Upper lobe of right lung (tissue), 1 donor: ENCODE measurements at places on chromosomes 1 and 21. TPM values are rescaled to one million over a fixed set of nuclear protein-coding genes. Genes with fewer than 3 reads are reported as not detected.

GRCh38 chr1:91831132-91831930, 54.6 kb downstream of the TGFBR3 start:
- no peak for DNase-seq

DNA sequence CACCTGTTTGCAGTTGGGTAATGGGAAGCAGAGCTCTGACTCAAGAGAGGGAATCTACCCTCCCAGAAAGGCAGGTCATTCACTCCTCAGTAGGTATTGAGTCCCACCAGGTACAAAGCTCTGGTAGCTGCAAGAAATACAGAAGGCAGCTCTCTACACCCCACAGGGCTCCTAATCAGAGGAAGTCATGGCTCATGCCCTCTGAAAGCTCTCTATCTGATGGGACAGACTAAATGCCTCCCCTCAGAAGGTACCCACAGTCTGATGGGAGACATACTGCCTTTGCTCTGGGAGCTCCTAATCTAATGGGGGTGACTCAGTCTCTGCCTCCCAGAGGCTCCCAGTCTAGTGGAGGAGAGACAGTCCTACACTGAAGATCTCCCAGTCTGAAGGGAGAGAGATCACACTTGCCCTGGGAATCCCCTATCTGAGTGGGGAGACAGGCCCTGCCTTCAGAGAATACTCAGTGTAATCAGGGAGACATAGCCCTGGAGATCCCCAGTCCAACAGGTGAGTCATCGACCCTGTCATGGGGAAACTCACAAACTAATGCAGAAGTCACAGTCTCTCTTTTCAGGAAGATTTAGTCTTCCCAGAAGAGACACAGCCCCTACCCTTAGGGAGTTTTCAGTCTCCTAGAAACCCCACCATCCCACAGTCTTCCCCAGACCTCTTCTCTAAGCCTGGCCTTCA, 23.7 kb downstream of the CAMK1G start:
- DNase-seq: peak; percentile 2

DNA sequence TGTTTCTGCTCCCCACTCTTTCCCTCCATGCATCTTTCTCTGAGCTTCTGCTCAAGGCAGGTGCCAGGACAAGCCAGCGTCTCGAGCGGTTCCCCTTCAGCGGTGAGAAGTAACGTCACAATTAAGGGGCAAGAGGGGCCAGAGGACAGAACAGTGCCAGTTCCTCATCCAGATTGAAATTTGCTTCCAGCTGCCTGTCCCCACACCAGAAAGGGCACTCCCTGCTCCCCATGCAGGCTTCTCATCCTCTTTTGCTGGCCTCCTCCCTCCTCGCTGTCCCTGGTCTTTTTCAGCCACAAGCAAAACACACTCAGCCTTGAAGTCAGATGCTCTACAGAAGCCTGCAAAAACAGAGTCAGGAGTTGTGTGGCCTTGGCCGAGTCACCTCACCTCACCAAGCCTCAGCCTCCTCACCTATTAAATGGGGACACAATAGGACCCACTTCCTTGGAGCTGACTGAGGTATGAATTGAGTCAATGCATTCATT, 35.0 kb upstream of the ECE1 start:
- DNase-seq: no peak

- DNase-seq: no peak
Observed at GRCh38 chr1:221923929-221924598, 182.2 kb upstream of the DUSP10 start.

- no peak for DNase-seq
Observed at GRCh38 chr1:226318471-226318870, 9.5 kb upstream of the LIN9 start.

Gene MMEL1
- 3.2 TPM for total RNA-seq

Gene PPM1J
- total RNA-seq: 0.32 TPM

Gene CD164L2
- 1.2 TPM for total RNA-seq

Gene DDAH1
- total RNA-seq: 51.3 TPM

Gene LCE1B
- not detected for total RNA-seq

Gene HAO2
- not detected for total RNA-seq

Gene HSD3B1
- total RNA-seq: not detected
